ENCODE measurements at places on chromosomes 7 and 10.

DNA sequence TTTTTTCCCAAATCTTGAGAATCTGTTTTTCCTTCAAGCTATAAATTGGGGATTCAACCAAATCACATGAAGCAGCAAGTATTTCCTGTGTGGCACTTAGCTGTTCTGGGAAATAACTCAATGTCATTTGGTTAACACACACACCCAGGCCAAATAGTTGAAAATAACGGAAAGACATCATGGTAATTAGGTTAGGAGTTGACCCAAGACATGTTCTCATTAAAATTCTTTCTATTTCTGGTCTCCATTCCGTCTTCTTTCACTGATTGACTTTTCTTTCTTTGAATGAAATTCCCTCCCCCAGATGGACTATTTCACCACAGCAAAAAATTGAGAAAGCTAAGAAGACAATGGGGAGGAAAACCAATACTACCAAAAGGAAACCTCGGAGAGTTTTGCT lies 30.5 kb downstream of the NRP1 start:
- DNase-seq = no peak

DNA sequence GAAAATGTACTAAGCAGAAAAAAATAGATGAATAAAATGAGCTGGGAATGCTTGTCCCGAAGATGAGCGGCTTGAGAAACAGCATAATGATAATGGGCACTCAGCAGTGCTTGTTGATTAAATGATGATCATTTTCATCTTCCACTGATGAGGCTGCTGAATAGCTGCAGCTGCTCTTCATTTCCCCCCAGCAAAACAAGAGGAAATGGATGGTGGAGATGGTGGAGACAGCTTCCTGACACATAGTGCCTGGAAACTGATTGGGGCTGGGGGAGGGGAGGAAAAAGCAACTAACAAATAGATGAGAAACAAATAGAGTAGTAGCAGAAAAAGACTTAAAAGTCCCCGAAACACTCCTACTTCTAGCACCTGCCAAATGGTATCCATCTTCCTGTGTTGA lies 41.4 kb downstream of the MRC1 start:
- DNase-seq = no peak

- no peak for DNase-seq
Measured at GRCh38 chr7:88312061-88312663, 5.5 kb upstream of the STEAP4 start.

DNA sequence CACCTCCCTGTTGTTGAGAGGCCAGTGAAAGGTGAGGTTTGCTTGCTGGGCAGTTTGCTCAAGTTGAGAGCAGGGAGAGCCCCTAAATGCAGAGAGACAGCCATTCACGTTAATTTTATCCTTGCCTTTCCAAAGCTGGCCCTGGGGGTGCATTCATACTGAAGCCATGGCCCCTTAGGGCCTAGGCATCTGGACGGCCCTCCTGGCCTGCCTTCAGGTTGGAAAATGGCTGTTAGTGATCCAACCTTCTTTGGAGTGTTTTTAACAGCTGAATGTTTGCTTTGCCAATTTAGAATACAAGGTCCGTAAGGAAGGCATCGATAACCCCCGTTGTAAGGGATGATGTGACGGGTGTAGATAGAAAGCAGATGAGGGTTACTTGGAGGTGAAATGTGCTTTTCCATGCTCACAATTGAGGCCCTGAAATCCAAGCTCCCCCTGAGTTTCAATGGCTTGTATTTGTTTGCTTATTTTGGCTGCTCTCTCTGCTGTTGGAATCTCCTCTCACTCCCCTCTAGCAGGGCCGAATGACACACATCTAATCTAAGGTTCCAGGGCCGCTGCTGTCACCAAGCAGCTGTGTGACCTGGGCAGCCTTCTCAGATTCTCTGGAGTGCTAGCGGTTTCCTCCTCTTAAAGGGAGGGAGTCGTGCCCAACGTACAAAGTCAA lies 171.6 kb upstream of the MKI67 start:
- DNase-seq = no peak

- no peak for DNase-seq
Measured at GRCh38 chr7:20424500-20424899, 93.8 kb downstream of the ITGB8 start.

DNA sequence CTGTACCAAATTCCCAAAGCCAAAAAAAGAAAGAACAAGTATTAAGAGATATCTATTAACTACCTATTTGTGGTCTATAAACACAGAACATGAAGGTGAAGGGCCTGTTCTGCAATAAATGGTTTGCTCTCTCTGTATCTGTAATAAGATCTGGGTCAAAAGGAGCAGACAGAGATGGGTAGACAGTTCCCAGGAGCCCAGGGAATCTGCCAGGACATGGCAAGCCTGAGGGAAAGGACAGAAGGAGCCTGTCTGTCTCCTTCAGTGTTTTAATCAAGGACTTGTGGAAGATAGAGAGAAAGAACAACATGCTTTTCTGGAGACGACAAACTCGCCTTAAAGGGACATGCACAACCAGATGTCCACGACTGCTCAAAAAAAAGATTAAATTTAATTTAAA lies 165.7 kb downstream of the ELMO1 start:
- no peak for DNase-seq

DNA sequence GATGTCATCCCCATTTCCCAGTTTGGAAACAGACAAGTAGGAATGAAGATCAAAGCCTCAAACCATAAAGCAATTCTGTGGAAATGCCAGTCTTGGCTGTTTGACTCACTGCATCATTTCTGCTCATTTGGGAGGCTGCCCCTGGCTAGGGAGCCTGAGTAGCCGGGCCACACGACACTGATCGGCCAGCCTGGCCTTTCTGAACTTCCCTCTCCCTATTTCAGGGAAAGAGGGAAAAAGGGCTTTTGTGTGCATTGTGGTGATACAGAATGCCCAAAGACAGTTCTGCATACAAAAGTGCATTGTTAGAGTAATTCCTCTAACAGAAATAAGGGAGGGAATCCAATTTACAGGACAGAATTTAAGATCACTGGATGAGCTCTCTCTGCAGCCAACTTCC lies 41.7 kb upstream of the OPALIN start:
- no peak for DNase-seq

DNA sequence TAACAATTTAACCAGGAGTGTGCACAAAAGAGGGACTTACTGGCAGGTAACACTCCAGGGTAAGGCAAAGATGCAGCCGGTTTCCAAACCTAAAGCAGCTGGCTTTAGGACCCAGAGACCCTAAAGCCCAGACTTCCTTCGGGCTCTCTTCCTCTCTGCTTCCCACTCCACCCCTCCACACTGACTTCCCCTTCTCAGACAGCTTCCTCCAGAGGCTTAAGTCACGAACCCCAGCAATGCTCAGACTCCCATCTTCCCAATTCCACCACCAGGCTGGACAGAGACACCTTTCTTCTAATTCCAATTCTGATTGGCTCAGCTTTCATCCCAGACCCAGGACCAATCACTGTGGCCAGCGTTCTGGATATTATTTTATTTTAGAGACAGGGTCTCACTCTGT lies 24.8 kb downstream of the STYXL1 start:
- no peak for DNase-seq

DNA sequence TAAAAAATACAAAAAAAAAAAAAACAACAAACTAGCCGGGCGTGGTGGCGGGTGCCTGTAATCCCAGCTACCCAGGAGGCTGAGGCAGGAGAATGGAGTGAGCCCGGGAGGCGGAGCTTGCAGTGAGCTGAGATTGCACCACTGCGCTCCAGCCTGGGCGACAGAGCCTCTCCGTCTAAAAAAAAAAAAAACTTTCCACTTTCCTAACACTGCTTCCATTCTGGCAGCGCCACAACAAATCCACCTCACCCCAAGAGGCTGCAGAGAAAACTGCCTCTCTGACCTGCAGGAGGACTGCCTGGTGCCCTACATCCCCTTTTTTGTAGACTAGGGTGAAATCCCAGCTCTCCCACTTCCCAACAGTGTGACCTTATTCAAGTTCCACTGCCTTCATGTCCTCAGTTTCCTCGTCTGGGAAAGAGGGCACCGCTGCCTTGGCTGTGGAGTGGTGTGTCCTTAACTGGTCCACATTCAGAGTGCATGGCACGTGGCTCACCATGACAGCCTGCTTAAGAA lies 2.6 kb upstream of the MBL2 start:
- DNase-seq = no peak

DNA sequence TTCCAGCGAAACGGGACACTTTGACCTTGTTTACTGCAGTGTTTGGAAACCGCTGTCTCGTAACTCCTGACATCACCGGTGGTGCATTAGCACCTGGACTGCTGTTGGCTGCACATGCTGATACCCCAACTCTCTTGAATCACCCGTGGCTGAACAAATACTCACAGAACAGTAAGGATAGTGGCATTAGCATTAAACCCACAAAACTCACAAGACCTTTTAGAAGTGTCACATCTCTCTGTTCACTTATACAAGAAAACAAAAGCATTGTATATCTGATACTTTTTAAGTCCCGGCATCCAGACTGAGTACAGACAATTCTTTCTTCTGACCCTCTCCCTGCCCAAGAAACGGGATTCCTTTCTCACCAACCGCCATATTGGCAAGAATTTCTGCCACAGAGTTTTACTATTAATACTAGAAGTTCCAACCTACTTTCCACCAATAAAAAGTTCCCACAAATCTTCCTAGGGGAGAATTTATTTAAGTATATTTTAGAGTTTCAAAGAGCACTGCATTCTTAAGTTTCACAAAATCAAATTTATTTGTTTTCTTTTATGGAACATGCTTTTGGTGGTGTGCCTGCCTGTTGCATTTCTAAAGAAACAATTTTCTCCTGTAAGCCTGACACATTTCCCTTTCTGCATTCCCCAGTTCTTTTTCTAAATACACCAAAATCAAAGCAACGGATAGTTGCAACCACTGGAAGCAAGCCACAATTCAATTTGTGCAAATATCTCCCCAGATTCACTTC lies 208.4 kb upstream of the KLF14 start:
- DNase-seq = no peak

GRCh38 chr7:17564678-17565212 lies 266.3 kb downstream of the AHR start:
- DNase-seq = no peak

DNA sequence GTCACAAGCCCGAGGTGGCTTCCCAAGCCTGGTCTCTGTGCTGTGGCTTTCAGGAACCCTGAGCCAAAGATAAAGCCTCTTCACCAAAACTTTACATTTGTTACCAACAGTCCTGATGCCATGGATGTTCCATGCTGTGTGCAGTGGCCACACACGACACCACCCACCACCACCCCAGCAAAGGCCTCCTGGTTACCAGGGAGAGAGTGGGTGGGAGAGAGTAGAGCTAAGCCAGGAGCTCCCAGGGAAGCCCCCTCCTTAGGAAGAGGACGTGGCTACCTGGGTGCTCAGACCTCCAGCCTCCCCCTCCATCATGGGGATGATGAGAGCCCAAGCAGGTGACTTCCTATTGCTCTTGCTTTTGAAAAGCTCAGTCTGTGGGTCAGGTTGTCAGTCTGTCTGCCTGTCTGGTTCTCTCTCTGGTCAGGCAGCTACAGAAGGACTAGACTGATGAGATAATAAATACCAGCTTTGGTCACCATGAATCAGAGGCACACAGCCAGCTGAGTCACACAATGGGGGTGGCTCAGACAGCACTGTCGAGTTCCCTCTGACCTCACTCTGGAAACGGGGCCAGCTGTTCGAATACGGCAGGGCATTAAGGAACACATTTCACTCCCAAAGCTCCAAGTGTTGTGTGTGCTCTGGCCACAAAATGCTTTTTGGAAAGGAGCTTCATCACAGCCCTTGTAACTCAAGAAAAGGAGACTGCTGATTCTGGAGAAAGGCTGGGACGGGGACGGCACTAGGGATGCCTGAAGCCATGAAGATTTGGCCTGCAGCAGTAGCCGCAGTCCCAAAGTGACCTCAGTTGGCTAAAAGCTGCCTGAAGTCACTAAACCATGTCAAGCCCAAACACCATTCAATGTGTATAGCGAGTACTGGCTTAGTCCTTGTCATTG lies 166.0 kb downstream of the FANK1 start:
- no peak for DNase-seq

GRCh38 chr7:24979470-24979862 lies 512 bp downstream of the OSBPL3 start:
- peak; percentile 47 for DNase-seq

DNA sequence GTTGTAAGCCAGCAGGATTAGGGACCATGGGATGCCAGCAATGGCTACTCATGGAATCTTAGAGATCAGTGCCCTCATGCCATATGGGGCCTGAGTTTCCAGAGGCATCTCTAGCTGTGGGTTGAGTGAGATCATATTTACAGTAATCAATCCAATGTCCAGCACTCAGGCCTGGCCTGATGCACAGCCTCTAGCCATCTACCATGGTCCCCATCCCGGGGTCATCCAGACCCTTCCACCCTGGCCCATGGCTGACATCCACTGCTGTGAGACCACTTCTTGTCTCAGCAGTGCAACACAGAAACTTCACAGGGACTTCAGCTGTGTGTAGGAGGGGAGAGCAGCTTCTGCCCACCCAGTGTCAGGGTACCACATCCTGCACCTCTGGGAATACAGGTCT lies 6.5 kb upstream of the ADCY1 start:
- no peak for DNase-seq

GRCh38 chr10:104018471-104018870 lies 51.5 kb downstream of the SLK start:
- DNase-seq = no peak

DNA sequence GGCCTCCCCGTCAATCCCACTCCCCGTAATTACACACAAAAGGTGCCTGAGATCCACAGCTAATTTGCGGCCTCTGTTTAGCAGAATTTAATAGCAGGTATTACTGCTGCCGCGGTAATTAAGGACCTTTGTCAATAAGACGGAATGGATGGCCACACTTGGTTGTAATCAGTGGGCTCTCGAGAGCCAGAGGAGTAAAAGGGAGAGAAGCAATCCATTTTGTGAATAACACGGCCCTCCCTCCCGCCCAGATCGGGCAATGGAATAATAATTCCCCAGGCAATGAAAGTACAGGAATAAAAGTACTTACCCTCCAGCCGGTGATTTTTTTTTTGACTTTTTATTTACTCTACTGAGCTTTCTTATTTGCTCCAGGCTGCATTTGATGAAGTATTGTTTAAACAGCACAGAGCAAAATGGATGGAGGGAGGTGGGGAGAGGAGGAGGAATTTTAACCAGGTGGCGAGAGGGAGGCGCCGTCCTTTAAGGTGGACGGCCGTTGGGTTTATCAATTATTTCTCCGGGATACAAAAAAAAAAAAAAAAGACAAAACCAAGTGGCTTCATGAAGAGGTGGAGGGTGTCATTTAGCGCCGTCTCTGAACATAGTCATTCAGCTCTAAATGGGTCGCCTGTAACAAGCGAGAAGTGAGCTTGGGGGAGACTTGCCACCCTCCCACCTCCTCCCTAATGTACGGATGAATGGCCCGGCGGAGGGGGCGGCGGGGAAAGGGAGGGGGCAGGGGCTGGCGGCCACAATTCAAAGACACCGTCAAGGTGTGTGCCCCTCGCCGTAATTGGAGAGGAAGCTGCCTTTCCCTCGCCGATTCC lies 120.3 kb downstream of the BUB3 start:
- no peak for DNase-seq

DNA sequence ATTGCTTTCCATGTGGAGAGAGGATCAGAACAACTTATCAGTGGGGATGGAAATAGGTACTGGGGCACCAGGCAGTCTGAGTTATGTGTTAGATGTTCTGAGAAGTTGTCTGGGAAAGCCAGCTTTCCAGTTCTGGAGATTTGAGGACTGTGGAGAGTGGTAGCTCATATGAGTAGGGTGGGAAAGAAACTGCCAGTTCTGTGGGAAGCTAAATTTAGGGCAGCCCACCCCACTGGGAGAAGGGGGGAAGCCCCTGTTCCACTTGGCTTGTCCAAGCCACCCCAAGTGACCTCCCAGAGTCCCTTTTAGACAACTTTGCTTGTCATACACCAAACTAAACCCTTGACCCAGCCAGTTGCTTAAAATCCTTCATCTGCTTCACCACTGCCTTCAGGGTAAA lies 189.5 kb downstream of the REEP3 start:
- no peak for DNase-seq

Data from GM12864 (cell line).